ENCODE measurements at places on chromosomes 6 and 20.

- DNase-seq: no peak
Observed at GRCh38 chr20:40612247-40612646, 76.8 kb downstream of the MAFB start.

GRCh38 chr6:156806155-156806554 lies 29.0 kb downstream of the ARID1B start:
- no peak for DNase-seq

- DNase-seq: no peak
Observed at GRCh38 chr6:39466631-39467030, 144.1 kb upstream of the KCNK16 start.

DNA sequence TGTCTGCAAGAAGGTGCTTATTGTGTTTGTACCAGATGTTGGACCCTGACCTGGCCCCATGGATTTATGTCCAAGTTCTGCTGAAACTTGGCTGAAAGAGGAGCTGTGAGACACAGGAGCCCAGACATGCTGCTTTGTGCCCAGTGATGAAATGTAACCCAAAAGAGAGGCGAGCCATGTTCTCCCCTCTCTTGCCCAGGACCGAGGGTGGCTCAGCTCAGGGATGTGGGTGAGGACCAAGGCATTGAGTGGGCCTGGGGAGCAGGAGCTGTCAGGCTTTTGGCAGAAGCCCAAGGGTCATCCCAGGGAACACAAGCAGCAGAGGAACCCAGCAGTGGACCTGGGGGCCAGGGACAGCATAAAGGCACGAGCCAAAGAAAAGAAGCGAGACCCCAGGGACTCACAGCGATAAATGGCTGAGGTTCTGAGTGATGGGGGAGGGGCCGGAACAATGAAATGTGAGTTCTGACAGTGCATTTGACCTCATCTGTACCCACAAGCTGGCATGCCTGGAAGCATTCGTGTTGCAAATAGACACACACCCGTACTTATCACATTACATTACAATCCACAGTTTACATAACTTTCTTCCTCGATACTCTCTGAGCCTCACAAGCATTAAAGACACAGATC lies 363.4 kb upstream of the JARID2 start:
- DNase-seq: no peak

GRCh38 chr20:761418-762381 lies 6.6 kb downstream of the SLC52A3 start:
- DNase-seq: no peak

DNA sequence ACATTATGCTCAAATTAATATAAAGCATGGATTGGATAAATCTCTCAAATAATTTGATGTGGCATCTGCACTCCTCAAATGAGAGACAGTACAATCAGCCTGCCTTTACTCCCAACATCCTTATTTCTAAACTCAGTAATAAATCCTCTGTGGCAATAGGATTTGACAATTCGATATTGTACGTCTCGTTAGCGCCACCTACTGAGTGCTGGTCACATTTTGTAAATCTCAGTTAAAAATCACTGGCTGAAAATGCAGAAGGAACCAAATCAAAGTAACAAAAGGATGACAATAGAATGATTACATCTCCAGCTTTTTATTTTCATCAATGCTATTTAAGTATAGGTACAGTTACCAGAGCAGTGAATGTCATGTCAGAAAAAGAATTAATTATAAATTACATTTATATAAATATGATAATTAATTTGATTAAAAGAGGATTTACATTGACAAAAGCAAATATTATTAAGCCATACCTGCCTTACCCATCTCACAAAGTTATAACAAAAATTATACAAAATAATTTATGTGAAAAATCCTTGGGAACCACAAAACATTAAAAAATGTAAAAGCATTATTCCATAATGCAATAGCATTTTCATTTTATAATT lies 20.2 kb upstream of the GJE1 start:
- peak; percentile 18 for DNase-seq

DNA sequence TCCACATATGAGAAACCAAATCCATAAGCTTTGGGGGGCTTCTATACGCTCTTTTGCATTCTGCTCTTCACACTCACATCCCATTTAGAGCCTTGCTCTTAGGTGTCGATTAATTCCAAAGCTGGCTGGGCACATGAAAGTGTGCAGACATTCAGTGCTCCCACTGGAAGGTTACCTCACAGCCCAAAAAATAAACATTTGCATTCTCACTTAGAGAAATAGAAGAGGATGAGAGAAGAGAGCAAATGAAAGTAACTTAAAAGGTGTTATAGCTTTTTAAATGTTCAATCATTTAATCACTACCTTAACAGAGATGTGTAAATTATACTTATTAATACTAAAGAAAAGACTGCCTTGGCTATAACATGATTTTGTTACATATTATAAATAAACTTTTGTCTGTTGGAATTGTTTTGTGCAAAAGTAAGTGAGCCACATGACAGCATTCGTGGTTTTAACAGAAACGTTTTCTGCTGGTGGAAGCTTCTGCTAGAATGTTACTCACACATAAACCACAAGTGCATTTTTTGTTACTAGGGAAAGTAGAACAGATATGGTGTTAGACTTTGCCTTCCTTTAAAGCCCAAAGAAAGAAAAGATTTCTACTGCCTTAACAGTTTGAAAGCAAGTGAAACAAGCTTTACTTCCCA lies 116.7 kb downstream of the SIM1 start:
- no peak for DNase-seq

- no peak for DNase-seq
Observed at GRCh38 chr6:84269947-84270733, 42.7 kb upstream of the CEP162 start.

DNA sequence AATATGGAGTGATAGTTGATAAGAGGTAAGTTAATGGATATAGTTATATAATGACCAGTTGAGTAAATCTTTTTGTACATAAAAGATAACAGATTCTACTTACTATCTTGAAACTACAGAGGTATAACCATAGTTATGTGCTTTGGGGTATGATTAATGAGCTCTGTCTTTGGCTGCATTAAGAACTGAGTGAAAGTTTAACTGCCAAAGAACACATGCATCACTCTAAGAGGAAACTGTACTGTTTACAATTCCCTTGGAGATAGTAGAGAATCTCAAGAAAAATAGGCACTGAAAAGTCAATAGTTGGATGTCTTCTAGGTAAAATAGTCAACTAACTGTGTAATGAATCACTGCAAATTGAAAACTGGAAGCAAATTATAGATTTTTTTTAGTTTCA lies 1129.5 kb downstream of the EPHA7 start:
- no peak for DNase-seq

GRCh38 chr6:53066077-53066417 lies 843 bp downstream of the FBXO9 start:
- DNase-seq: peak; percentile 28

GRCh38 chr6:14373648-14374437 lies 256.3 kb downstream of the CD83 start:
- no peak for DNase-seq

- no peak for DNase-seq
Observed at GRCh38 chr6:153956808-153957207, 82.2 kb upstream of the OPRM1 start.

DNA sequence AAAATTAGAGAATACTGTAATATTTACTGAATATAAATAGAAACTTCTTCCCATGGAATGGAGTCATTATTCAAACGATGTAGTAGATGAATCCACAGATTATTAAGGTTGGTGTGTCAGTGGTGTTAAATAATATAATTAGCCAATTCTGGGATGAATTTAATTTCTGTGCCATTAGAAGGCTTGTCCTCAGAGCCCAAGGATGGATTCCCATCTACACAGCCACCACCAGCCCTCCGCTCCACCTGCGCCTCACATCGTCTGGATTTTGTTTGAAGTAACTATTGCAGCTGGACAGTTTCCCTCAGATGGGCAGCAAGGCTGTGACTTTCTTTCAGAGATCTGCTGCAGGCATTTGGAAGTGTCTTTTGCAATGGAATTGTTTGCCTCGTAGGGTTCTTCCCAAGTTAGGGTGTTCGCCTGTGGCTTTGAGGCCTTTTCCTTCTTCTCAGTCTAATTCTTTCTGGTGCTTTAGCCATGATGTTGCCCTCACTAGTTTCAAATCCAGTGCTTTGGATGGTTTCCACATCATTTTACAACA lies 104.7 kb downstream of the AIG1 start:
- DNase-seq: no peak

DNA sequence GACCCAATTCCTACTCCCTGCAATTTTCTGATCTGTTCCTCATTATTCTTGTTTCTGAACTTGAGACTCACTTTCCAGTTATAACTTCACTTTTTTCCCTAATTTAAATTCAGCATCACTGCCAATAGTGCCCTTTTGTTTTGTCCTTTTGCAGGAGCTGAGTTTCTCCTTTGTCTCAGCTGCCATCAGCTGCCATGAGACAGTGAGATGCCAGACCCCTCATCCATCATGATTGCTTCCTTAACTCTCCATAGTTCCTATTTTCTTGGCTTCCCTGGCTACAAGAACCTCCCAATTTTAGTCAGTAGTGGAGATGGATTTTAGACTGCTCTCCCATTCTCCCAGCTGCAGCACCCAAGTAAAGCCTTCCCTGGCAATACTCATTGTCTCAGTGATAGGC lies 518.1 kb downstream of the HDGFL1 start:
- DNase-seq: no peak

DNA sequence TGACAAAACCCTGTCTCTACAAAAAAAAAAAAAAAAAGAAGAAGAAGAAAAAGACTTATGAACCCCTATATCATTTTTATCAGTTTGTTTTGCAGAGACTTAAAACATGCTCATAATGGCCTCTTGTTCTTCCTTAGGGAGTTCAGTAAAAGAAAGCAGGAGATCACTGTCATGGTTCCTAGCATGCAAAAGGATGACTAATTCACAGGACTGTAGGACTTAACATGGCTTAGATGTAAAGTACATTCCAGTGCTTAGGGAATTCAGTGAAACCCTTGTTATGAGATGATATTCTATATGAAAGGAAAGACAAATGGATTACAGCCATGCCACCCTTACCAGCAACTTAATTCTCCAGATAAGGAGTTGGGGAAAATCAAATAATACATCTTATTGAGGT lies 29.5 kb downstream of the EEF1A1 start:
- DNase-seq: no peak
